ENCODE measurements at places on chromosomes 16 and 17. TPM values are rescaled to one million over a fixed set of nuclear protein-coding genes. Genes with fewer than 3 reads are reported as not detected.

DNA sequence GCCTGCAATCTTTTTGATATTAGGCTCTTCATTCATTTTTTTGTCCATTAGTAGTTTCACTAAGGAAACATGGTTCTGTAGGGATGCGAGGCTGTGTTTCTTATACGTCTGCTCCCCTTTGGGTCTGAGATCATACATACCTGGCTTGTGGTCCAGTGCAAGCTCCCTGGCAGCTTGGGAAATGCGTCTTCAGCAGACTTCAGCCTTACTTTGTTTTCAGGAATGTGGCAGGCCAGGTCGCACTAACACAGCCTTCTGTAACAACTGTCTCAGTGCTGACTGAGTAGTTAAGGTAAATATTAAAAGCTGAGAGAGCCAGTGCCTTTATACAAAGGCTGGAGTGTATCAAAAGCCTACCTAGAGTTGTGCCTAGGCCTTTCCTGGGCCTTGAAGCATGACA, 970.5 kb upstream of the EEF2KMT start:
- H3K36me3 ChIP-seq, result no peaks in the 10 kb centered on the region
- no peak overlapping the region for H3K4me3 ChIP-seq
- H3K4me1 ChIP-seq, result no peaks in the 10 kb centered on the region
- H3K27me3 ChIP-seq, result no peaks in the 10 kb centered on the region
- no peak overlapping the region for H3K27ac ChIP-seq

GRCh38 chr17:60577147-60577915, 22.7 kb upstream of the PPM1D start:
- H3K4me3 ChIP-seq, result peak overlapping the region; percentile 73
- H3K4me1 ChIP-seq, result peaks cover 9% of the 10 kb centered on the region
- no peaks in the 10 kb centered on the region for H3K36me3 ChIP-seq

GRCh38 chr17:601926-602303, 112.7 kb downstream of the VPS53 start:
- DNase-seq, result no peak
- H3K36me3 ChIP-seq, result peaks cover 18% of the 10 kb centered on the region
- H3K27me3 ChIP-seq, result no peaks in the 10 kb centered on the region

- H3K4me3 ChIP-seq, result peak overlapping the region; percentile 88
- H3K27me3 ChIP-seq, result no peaks in the 10 kb centered on the region
- peaks cover 4% of the 10 kb centered on the region for H3K36me3 ChIP-seq
- no peak for DNase-seq
These were observed 1.4 kb downstream of the MPRIP start for GRCh38 chr17:17043461-17044271.

GRCh38 chr16:5845046-5845445, 747.5 kb upstream of the EEF2KMT start:
- no peak overlapping the region for H3K27ac ChIP-seq
- no peaks in the 10 kb centered on the region for H3K4me1 ChIP-seq
- DNase-seq, result no peak
- H3K27me3 ChIP-seq, result no peaks in the 10 kb centered on the region
- no peak overlapping the region for H3K4me3 ChIP-seq
- no peaks in the 10 kb centered on the region for H3K36me3 ChIP-seq

- no peaks in the 10 kb centered on the region for H3K36me3 ChIP-seq
- no peak overlapping the region for H3K27ac ChIP-seq
- H3K4me3 ChIP-seq, result no peak overlapping the region
- no peak for DNase-seq
These were observed 4.3 kb downstream of the RHBDF1 start for GRCh38 chr16:67884-68789.

- H3K27me3 ChIP-seq, result peaks cover 23% of the 10 kb centered on the region
- H3K4me3 ChIP-seq, result no peak overlapping the region
These were observed 7.4 kb upstream of the EFCAB13 start for GRCh38 chr17:47316311-47316710.

DNA sequence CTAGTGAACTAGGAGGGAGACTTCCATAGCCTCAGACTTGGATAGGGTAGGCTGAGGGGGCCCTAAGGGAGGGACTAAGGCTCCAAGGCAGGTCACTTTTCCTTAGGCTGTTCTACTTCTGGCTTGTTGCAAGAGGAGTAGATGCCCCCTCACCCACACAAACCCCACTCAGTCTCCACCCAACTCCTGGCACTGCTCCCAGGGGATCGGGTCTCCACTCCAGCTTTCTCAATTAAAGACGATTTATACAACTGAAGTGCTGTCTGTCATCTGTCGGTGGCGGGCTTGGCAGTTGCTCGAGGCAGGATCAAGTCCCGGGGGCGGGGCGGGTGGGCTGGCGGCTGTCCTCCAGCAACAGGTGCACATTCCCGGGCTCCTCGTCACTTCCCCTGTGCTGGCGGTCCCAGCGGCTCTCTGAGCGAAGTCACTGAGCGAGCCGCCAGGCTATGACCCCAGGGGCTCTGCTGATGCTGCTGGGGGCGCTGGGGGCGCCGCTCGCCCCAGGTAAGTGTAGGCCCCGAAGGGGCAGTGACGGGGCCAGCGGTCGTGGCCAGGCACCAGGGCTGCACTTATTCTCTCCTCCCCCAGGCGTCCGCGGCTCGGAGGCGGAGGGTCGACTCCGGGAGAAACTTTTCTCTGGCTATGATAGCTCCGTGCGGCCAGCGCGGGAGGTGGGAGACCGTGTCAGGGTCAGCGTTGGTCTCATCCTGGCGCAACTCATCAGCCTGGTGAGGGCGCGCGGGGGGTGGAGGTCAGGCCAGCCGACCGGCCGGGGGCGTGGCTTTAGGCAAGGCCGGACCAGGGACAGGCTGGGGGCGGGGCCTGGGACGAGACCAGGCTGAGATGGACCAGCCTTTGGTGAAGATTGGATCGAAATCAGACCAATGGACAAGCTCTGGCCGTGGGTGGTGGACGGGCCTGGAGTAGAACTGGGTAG, at the start of gene CHRNB1:
Gene CHRNB1 (plus strand): TSS at position 380 of the 937 bp plus-strand sequence. CDS start 67 bp downstream, at position 447.
- peaks cover 22% of the 10 kb centered on the region for H3K4me1 ChIP-seq
- H3K27me3 ChIP-seq, result peaks cover 59% of the 10 kb centered on the region
- no peak within 1 kb of the TSS for H3K27ac ChIP-seq
- DNase-seq, result no peak
- peak within 1 kb of the TSS; percentile 60 for H3K4me3 ChIP-seq

DNA sequence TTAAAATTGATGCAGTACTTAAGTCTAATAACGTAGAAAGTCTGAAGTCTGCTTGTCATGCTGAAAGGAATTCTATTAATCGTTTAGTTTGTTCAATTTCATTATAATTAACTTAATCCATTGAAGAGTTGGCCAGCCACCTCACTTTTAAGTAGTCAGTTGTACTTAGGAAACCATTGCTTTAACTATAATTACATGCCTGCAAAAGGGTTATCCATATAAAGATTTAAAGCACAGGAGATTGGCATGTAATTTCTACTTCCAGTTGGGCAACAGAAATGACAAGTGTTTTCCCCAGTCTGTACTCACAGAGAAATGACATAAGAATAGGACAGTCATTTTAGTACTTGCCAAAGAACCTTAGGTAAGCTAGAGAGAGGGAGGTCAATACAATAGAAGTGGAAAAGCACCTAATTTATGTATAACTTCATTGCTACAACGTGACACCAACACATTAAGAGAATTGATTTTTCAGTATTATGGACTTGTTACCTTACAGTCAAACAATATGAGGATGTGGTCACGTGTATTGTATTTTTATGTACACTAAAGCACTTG, 3.7 kb upstream of the USP32 start:
- DNase-seq, result no peak
- H3K4me1 ChIP-seq, result peaks cover 35% of the 10 kb centered on the region
- H3K27ac ChIP-seq, result no peak overlapping the region
- peaks cover 3% of the 10 kb centered on the region for H3K36me3 ChIP-seq
- H3K4me3 ChIP-seq, result no peak overlapping the region
- no peaks in the 10 kb centered on the region for H3K27me3 ChIP-seq

GRCh38 chr16:82344157-82344556, 174.1 kb upstream of the MPHOSPH6 start:
- no peaks in the 10 kb centered on the region for H3K4me1 ChIP-seq
- H3K36me3 ChIP-seq, result no peaks in the 10 kb centered on the region
- no peak for DNase-seq
- no peak overlapping the region for H3K27ac ChIP-seq
- H3K27me3 ChIP-seq, result peaks cover 8% of the 10 kb centered on the region
- no peak overlapping the region for H3K4me3 ChIP-seq

DNA sequence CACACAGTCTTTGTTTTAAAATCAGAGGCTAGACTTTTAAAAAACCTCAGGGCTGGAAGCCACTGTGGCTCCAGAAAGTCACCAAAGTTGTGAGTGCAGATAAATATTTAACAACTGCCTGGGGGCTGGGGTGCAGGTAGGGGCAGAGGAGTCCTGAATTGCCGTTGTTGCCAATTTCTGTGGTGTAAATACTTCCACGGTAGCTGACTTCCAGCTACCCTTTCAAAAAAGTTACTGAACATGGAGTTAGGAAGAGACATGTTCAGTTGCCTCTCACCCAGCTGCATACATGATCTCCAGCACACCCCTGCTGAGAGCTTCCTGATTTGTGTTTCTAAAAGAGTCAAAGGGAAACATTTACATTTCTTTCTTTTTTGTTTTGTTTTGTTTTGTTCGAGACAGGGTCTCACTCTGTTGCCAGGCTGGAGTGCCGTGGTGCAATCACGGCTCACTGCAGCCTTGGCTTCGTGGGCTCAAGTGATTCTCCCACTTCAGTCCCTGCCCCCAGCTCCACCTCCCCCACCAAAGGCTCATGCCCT, 58.7 kb downstream of the PLXDC1 start:
- peak overlapping the region; percentile 69 for H3K4me3 ChIP-seq
- no peaks in the 10 kb centered on the region for H3K36me3 ChIP-seq
- no peaks in the 10 kb centered on the region for H3K27me3 ChIP-seq
- DNase-seq, result no peak
- H3K4me1 ChIP-seq, result peaks cover 63% of the 10 kb centered on the region

GRCh38 chr17:16954521-16954920, 17.4 kb downstream of the TNFRSF13B start:
- no peak overlapping the region for H3K4me3 ChIP-seq
- H3K27me3 ChIP-seq, result peaks cover 44% of the 10 kb centered on the region
- DNase-seq, result no peak
- no peaks in the 10 kb centered on the region for H3K36me3 ChIP-seq
- H3K27ac ChIP-seq, result no peak overlapping the region
- H3K4me1 ChIP-seq, result no peaks in the 10 kb centered on the region

DNA sequence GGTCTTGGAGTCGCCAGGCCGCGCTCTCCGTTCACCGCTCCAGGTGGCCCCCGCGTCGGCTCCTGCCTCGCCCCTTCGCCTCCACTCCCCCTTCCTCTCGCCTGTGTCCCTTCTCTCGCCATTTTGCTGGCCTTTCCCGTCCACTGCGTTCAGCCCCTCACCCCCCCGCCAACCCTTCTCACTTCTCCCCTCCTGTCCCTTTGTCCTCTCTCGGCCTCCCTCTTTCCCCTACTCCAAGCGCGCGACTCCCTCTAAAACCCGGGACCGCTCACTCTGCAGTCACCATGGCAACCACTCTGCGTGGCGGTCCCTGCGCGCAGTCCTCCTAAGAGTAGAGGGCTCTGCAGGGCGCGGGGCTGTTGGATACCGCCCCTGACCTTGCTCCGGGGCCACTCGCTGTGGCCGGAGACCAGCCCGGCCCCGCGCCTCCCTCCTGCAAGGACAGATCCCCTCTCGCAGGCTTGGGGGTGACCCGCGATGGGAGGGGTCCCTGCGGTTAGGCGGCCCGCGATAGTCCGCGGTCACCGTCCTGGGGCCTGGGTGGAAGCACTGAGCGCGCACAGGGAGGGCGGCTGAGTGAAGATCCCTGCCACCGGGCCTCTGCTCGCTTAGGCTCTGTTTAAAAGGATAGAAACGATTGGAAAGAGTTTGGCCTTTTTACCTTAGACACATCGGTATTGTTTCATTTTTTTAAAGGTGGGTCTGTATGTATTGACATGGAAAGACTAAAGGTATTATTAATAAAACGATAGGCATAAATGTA, 454 bp downstream of the CCDC40 start:
- H3K4me3 ChIP-seq, result peak overlapping the region; percentile 67
- peak; percentile 52 for DNase-seq
- peaks cover 35% of the 10 kb centered on the region for H3K27me3 ChIP-seq
- no peaks in the 10 kb centered on the region for H3K36me3 ChIP-seq

GRCh38 chr17:13941781-13942180, 127.5 kb upstream of the COX10 start:
- no peak overlapping the region for H3K27ac ChIP-seq
- H3K27me3 ChIP-seq, result no peaks in the 10 kb centered on the region
- no peak overlapping the region for H3K4me3 ChIP-seq
- no peaks in the 10 kb centered on the region for H3K4me1 ChIP-seq

GRCh38 chr17:63246344-63246743, 199.8 kb downstream of the CYB561 start:
- no peaks in the 10 kb centered on the region for H3K4me1 ChIP-seq
- no peak overlapping the region for H3K27ac ChIP-seq
- no peak for DNase-seq
- H3K4me3 ChIP-seq, result no peak overlapping the region

DNA sequence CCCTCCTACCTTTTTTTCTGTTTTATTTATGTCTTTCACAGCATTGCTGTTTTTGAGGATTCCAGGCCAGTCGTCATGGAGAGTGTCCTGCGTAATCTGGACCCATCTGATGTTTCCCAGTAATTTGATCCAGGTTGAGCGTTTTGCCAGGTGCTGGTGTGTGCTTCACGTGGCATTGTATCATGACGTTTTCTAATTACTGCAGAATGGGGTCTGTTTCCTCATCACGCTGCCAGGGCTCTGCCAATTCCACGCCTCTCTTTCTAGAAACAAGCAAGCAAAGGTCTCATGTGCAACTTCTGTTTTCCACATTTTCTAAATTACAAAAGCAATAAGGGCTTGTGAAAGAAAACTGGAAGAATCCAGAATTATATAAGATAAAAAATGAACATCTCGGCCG, 28.3 kb upstream of the BHLHA9 start:
- H3K4me3 ChIP-seq, result no peak overlapping the region
- H3K27me3 ChIP-seq, result peaks cover 30% of the 10 kb centered on the region
- no peak overlapping the region for H3K27ac ChIP-seq
- no peak for DNase-seq
- H3K36me3 ChIP-seq, result no peaks in the 10 kb centered on the region

- no peak overlapping the region for H3K27ac ChIP-seq
- H3K4me3 ChIP-seq, result no peak overlapping the region
- H3K36me3 ChIP-seq, result no peaks in the 10 kb centered on the region
- H3K27me3 ChIP-seq, result no peaks in the 10 kb centered on the region
- no peak for DNase-seq
These were observed 102.2 kb upstream of the HLF start for GRCh38 chr17:55162556-55162946.

DNA sequence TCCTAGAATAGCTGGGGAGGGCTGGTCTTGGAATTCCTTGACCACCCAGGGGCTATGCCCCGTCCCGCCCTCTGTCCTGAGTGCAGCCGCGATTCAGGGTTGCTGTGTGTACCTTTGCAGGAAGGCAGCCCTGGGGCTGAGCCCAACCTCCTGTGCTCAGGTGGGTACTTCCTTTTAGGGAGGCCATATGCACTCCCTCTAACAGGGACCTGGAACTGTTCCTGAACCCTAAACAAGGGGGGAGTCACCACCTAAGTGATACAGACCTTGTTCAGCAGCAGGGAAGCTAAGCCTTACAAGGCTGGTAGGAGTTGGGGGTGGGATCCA, 24.6 kb downstream of the LLGL2 start:
- no peaks in the 10 kb centered on the region for H3K27me3 ChIP-seq
- no peak overlapping the region for H3K4me3 ChIP-seq
- no peak for DNase-seq

The UTS2R gene
- not detected for total RNA-seq

The PABPN1L gene
- total RNA-seq, result not detected

The CD300H gene
- total RNA-seq, result not detected

The C1QBP gene
- total RNA-seq, result 240 TPM

The KRT25 gene
- total RNA-seq, result not detected

The LRRC37A gene
- total RNA-seq, result 2.5 TPM

The TERB1 gene
- 0.47 TPM for total RNA-seq

The SLFN14 gene
- not detected for total RNA-seq

All from activated CD8-positive, alpha-beta memory T cell treated with anti-CD3 and anti-CD28 coated beads, Interleukin-2, amount 10 ng/mL, durations not matched to agents 7 days and 5 days (primary cell).